Mucosa of gallbladder (tissue), 1 donor: ENCODE measurements at places on chromosomes 6 and 20. TPM values are rescaled to one million over a fixed set of nuclear protein-coding genes. Genes with fewer than 3 reads are reported as not detected.

The ELOVL4 gene
- 1.5 TPM for total RNA-seq

The BACH2 gene
- total RNA-seq = 2.6 TPM

The OVOL2 gene
- 11.1 TPM for total RNA-seq

The PXDC1 gene
- 48.4 TPM for total RNA-seq

The MEP1A gene
- not detected for total RNA-seq

The PAQR8 gene
- total RNA-seq = 23.2 TPM

The CST7 gene
- 4.3 TPM for total RNA-seq

GRCh38 chr6:44257753-44258324, 511 bp upstream of the SLC35B2 start:
- DNase-seq = no peak

DNA sequence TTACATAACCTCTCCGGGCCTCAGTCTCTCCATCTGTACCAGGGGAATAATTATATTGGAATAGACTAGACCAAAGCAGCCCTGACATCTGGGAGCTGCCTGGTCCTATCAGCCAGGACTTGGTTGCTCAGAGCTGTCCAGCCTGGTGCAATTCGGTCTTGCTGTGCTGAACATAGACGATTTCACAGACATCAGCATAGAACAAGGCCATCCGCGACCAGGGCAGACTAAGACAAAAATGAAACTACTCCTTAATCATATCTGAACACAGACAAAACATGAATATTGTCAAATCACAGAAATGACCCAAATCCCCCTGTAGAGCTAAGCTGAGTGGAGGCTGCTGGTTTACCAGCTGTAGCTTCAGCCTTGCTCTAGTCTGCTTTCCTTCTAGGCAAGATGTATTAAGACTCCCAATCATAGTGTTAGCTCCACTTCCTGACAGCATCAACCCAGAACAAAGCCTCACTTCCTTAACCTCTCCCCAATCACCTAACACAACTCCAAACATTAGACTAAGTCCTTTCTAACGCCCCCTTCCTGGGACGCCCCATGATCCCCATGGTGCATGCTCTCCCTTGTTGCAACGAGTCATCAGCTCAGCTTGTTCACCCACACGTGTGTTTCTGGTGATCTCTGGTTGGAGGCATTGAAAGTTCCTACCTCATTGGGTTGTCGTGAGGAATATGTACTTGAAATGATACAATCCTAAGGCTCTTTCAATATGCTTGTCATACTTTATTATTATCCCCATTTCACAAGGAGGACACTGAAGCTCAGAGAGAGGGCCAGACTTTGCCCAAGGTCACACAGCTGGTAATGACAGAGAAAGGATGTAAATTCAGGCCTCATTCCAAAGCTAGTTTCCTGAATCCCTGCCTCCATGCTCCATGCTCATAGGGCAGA, 3.5 kb upstream of the MAPK13 start:
- no peak for DNase-seq

DNA sequence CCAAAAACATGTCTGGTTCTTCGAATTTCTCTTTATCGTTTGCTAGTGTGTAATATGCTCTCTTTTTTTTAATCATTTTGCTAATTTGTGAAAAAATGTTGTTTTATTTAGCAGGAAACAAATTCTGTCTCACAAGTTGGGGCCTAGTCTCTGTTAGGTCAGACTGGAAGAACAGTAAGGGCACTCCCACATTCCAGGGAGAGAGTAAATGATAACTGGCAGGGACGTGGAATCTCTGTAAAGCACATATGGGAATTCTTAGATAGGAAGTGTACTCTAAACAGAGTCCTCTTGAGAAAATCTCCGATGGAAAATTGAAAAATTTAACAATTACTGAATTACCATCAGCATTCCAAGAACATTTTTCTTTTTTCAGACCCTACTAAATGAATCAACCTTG, 16.4 kb upstream of the CCDC28A start:
- no peak for DNase-seq

DNA sequence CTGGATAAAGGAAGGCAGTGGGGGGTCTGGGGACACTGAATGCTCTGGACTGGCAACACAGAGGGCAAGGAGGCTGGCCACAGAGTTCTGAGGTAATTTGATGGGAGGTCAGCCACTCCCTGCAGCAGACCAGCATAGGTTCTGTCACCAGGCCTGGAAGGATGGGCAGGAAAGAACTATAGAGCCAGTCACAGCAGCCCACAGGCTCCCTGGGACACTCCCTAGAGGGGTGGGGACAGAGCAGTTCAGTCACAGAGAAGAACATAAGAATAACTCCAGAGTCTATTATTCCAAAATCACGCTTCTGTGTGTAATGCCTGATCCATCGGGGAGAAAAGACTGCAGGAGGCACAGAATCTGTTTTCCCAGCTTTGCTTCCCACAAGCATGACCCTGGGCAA, 19.6 kb downstream of the DYNLRB1 start:
- DNase-seq = no peak

DNA sequence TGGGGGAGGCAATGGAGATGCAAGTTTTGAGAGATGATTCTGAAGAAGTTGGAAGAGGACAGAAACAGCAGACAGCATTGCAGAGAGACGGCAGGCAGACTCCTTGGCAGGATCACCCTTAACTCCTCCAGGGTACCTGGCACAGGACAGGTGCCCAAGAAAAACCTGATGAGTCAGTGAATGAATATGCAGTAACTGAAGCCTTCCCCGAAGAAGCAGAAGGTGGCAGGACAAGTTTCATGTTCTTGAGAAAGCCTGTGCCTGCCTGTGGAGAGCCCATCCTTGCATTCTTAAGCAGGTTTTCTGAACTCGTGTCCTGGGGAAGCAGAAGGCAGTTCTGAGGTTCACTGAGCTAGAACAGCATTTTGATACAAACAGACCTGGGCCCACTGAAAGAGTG, 79.6 kb upstream of the SASH1 start:
- DNase-seq = no peak

DNA sequence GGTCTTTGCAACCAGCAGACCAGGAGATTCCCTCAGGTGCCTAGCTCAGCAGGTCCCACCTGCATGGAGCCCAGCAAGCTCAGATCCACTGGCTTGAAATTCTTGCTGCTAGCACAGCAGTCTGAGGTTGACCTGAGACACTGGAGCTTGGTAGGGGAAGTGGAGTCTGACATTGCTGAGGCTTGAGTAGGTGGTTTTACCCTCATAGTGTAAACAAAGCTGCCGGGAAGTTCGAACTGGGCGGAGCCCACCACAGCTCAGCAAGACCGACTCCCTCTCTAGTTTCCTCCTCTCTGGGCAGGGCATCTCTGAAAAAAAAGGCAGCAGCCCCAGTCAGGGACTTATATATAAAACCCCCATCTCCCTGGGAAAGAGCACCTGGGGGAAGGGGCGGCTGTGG, 34.3 kb downstream of the PRSS35 start:
- DNase-seq = no peak
